ENCODE measurements at places on chromosomes 2 and 18. TPM values are rescaled to one million over a fixed set of nuclear protein-coding genes. Genes with fewer than 3 reads are reported as not detected.

GRCh38 chr2:205403244-205403825, 279.0 kb upstream of the NRP2 start:
- no peak for DNase-seq

GRCh38 chr2:128329607-128330006, 10.9 kb upstream of the HS6ST1 start:
- no peak for DNase-seq

GRCh38 chr2:73926493-73927327, at the start of gene DGUOK:
TSS of gene DGUOK (plus strand) at chr2:73926880. CDS start at chr2:73926911, 31 bp downstream.
- peak; percentile 99 for DNase-seq

- DNase-seq: no peak
Observed at GRCh38 chr2:218482651-218483050, 63.7 kb downstream of the VIL1 start.

- no peak for DNase-seq
Observed at GRCh38 chr18:78739115-78739514, 240.5 kb upstream of the SALL3 start.

GRCh38 chr2:65161551-65162100, 31.7 kb upstream of the RAB1A start:
- no peak for DNase-seq

GRCh38 chr18:39389800-39390379, 1824.3 kb upstream of the CELF4 start:
- peak; percentile 60 for DNase-seq

DNA sequence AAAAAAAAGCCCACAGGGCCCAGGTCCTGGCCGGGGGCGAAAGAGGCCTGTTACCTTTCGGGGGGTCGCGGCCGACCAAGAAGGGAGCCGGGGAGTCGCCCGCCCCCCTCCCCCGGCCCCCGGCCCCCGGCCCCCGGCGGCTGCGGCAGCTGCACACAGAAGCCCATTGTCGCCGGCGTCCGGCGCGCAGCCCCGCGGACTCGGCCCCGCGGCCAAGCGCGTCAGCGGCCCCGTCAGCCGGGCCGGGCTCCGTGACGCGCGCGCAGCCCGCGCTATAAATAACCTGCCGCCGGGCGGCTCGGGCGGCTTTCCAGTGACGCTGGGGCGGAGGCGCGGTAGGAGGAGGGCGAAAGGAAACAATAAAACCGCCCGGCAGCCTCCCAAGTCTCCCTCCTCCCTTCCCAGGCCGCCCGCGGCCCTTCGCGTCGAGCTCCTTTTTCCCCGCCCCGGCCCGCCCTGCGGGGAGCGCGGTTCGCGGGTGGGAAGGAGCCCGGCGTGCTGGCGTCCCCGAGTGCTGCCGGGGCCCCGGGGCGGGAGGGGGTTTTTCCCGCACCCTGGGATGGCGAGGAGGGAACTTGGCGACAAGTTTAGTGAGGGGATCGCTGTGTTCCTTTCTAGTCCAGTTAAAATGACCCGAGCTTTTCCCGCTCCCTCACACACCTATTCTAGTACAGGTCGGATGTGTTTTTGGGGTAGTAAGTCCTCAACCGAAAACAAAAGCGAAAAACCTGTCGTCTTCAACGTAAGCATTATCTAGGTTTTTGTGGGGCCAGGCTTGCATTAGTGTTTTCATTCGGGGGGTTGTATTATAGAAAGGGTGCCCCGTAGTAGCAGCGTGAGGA, 10.0 kb upstream of the NR4A2 start:
- peak; percentile 88 for DNase-seq

DNA sequence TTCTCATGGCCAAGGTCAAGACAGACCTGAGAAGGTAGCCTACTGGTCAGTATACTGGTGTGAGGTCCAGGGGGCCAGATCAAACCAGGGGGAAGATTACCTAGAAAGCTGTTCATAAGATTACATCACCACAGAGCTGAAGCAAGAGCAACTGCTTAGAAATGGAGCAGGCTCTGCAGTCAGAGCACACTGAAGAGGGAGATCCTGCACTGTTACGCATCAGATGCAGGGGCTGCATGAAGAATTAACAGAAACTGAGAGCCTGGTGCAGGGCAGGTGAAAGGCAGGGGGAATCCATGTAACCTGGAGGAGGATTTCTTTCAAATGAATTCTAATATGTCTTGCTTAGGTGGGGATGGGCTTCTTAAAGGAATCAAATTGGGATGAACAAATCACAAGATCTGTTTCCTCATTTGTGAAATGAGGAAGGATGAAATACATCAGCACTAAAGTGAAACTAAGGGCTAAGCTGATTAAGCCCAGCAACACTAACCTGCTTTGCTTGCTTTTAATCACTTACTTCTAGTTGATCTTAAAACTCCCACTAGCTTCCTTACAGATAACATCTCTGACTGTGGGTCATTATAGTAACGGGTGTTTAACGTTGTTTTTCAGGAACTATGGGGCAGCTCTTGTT, 74.3 kb upstream of the ADAM23 start:
- no peak for DNase-seq

DNA sequence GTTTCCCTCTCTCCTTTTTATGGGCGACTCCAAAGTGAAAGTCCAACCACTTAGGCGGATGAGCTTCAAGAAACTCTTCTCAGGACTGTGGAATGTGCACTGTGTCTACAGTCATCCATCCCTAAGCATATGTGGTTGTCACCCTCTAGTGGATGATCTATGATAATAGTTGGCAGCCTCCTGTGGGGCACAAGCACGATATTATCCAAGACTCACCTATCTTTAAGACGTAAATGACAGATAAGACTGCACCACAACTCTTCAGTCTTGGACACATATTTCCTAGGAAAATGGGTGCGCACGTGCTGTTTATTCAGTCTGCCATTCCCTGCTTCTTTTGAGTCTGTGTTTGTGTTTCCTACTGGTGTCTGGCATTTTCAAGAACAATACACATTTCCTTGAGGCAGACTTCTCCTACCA, 145.5 kb upstream of the CTAGE1 start:
- peak; percentile 8 for DNase-seq

DNA sequence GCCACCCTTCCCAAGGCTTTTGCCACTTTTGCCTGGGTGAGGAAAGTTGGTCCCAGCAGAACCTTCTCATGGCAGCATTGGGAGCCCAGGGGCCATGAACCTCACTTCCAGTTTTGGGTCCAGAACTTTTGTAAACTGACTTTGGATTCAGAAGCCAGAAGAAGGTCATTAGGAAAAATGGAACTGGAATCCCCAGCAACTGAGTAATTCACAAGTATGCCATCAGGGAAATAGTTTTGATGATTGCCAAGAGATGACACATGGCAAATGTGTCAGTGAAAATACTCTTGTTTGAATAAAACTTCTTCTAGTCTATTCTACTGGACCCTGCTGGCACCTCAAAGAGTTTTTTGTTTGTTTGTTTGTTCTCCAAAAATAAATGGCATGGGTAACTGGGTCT, 203.7 kb downstream of the SETBP1 start:
- no peak for DNase-seq

- no peak for DNase-seq
Observed at GRCh38 chr18:6269660-6270332, 144.9 kb downstream of the L3MBTL4 start.

DNA sequence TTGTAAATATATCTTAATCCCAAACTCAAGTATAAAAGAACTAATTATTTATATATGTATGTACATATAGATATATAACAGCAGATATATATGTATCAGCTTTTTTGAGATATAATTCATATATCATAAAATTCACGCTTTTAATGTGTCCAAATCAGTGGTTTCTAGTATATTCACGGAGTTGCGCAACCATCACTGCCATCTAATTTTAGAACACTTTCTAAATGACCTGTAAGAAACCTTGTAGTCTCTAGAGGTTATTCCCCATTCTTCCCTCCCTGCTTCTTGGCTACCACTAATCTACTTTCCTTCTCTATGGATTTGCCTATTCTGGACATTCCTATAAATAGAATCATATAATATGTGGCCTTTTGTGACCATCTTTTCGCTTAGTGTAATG, 163.5 kb upstream of the TCF4 start:
- DNase-seq: no peak

GRCh38 chr2:11750917-11751316, 4.5 kb downstream of the LPIN1 start:
- DNase-seq: no peak

- DNase-seq: no peak
Observed at GRCh38 chr18:77132369-77133050, at the start of gene MBP. TSS of gene MBP (minus strand) at chr18:77132783. CDS start at chr18:77105261, 27,522 bp downstream.

DNA sequence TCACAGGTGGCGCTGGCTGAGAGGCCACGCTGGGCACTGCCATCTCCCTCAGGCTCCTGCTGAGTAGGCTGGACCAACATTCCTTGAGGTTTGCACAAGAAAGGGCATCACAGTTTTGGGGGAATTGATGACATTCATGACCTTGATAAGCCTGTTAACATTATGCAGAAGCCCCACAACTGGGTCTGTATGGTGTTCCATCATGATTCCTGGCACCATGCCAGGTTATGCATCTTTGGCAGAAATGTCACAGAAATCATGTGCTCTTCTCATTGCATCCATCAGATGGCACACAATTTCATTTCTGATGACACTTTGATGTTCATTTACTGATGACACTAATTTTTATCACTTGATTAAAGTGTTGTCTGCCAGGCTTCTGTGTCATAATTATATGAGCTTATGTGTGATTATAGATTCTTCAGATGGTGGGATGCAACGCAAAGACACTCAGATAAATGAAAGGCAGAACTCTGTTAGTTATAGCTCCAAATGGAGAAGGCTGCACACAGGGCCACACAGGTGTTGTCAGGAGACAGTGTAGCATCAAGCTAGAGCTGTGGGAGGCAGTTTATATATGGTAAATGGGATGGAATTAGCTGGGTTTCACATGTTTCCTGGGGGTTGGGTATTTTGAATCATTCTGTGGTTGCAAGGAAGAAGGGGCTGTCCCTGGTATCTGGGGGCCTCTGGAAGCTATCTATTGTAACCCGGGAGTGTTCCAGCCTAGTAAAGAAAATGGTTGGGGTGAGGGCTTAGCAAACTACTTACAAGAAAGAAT, 191.3 kb downstream of the SLC39A10 start:
- no peak for DNase-seq

- DNase-seq: peak; percentile 22
Observed at GRCh38 chr18:43159086-43159770, 43.7 kb upstream of the RIT2 start.

GRCh38 chr2:218694405-218695145, 16.1 kb upstream of the TTLL4 start:
- no peak for DNase-seq

GRCh38 chr2:241902357-241902991, 32.9 kb downstream of the RTP5 start:
- DNase-seq: no peak

GRCh38 chr2:178420463-178420999, 30.4 kb downstream of the PRKRA start:
- no peak for DNase-seq

The ALPG gene
- total RNA-seq: not detected

The CDCA7 gene
- 76.9 TPM for total RNA-seq

The SMYD1 gene
- total RNA-seq: 2.4 TPM

The DPYSL5 gene
- 1.2 TPM for total RNA-seq

The IL1R1 gene
- 0.12 TPM for total RNA-seq

The NCKAP1 gene
- total RNA-seq: 108 TPM

The LIMS3 gene
- total RNA-seq: 6.2 TPM

The CTAGE1 gene
- total RNA-seq: not detected

The EGR4 gene
- total RNA-seq: not detected

The LHCGR gene
- total RNA-seq: not detected

Measured in SJCRH30 (cell line).